GM03348 (cell line): ENCODE measurements at places on chromosomes 4 and X.
A peak's percentile ranks its signal among the peaks of the same experiment; 100 is the strongest.

- no peak for DNase-seq
Observed at GRCh38 chr4:134533068-134533467, 331.5 kb upstream of the PABPC4L start.

DNA sequence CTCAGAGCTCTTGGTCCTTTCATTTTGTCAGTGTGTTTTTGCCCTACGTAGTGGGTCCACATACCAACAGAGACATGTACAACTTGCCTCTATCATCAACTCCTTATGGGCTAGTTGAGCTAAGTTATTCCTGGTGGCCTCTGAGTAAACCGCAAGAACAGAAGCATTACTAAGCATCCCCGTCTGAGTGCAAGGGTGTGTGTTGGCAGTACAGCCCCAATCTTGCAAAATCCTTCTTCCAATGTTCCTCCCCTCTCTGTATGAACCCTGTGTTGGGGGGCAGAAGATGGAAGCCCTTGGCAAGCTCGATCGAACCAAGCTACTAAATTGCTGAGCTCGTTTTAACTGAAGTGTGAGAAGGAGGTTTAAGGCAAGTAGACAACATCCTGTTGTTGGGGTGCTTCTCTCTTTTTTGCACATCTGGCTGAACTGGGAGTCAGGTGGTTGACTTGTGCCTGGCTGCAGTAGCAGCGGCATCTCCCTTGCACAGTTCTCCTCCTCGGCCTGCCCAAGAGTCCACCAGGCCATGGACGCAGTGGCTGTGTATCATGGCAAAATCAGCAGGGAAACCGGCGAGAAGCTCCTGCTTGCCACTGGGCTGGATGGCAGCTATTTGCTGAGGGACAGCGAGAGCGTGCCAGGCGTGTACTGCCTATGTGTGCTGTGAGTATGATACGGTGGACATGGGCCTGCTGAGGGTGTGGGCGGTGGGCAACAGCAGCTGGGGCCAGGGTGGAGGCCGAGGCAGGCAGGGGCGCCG, at the start of gene SH2D1A:
TSS of gene SH2D1A (plus strand) at position 447 of the 760 bp plus-strand sequence. CDS start at position 527, 80 bp downstream.
- no peak for DNase-seq

GRCh38 chr4:85708468-85708867, 233.5 kb downstream of the ARHGAP24 start:
- DNase-seq, result no peak

GRCh38 chr4:122431351-122431750, 25.2 kb downstream of the IL2 start:
- DNase-seq, result no peak

DNA sequence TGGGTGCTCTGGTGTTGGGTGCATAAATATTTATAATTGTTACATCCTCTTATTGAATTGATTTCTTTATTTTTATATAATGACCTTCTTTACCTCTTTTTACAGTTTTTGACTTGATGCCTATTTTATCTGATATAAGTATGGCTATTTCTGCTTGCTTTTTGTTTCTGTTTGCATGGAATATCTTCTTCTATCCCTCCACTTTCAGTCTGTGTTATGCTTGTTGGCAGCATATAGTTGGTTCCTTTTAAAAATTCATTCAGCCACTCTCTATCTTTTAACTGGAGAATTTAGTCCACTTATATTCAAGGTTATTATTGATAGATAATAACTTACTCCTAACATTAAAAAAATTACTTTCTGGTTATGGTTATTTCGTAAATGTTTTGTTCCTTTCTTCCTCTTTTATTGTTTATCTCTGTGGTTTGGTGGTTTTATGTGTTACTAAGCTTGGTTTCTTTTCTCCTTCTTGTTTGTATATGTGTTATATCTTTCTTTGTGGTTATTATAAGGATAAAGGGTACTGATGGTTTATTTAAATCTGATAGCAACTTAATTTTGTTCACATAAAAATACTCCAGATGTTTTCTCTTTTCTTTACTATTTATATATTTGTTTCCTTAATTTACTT, 69.5 kb downstream of the IL15 start:
- DNase-seq, result no peak

- no peak for DNase-seq
Observed at GRCh38 chrX:110051559-110051958, 48.6 kb downstream of the TMEM164 start.

GRCh38 chrX:106894978-106895452, 8.1 kb downstream of the RIPPLY1 start:
- peak; percentile 47 for DNase-seq

DNA sequence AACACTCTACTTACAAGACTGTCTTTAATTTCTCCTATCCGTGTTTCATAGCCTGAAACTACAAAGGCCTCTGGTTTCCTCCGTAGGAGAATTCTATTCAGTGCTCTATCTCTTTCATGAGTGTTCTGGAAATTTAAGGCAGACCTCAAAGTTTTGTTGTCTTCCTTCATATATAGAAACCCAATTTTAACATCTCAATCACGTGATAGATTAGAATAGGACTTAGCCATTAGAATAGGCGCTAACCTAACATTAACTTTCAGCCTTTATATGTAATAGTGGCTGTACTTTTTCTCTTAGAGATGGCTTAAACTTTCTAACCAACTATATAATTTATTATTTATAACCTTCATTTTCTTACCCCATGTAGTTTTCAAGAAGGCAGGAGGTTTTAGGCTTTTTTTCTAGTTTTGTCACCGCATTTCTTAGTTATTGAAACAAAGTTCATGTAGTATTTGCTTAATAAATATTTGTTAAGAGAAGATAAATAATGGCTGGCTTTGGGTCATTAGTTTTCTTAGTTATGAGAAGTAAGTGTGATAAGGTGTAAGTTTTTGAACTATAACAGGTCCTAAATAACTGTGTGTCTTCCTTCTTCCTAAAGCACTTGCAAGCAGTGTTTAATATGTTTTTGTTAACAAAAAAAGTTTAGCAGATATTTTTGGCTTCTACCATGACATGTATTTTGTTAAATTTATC, 1504.6 kb upstream of the ADGRL3 start:
- DNase-seq, result no peak

DNA sequence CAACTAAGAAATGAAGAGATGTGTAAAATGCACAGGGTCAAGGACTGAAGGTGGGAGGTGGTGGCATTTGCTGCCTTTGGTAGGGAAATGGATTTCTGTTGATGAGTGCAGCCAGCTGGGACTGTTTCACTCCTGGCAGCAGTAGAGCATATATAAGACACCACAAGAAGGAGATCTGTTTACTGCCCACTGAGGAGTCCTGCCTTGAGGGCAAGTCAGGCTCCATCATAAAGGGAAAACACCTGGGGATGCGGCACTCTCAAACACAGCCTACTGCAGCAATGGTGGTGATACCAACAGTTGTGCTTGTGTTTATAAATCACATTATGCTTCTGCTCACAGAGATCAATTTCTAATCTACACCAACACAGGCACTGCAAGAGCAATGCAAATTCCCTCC, 222.1 kb downstream of the TACR3 start:
- no peak for DNase-seq

DNA sequence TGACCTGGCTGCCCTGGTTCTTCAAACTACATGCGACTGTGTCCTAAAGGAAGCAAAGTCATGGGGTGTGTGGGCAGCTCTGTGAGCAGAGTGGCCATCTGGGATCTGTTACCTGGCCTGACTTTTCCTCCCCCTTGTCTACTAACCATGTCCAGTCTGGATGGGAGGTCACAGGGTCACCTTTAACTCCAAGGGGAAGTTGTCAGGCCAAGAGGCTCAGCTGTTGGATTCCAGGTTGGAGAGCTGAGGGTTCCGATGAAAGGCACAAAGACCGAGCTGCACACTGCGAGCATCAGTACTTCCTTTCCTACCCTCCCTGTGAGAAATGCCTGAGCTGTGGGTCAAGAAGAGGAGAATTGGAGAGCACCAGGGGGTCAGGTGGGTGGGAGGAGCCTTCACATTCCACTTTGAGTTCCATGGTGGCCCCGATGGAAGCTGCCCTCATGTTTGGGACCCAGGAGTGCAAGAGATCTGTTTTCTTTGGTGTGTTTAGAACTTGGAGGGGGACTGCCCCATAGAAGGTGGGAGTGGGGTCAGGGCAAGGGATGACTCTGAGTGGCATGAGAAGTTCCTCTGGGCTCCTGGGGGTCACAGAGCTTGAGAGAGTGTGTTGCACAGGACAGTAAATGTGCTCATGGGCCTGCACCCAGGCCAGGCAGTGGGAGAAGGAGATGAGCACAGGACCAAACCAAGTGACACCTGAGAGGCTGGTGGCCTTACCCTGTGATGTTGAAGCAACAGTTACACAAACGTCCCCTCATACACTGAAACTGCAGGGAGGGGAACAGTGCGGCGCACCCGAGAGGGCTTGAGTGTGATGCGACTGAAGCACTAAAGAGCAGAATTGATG, 36.2 kb downstream of the RGS12 start:
- DNase-seq, result no peak

DNA sequence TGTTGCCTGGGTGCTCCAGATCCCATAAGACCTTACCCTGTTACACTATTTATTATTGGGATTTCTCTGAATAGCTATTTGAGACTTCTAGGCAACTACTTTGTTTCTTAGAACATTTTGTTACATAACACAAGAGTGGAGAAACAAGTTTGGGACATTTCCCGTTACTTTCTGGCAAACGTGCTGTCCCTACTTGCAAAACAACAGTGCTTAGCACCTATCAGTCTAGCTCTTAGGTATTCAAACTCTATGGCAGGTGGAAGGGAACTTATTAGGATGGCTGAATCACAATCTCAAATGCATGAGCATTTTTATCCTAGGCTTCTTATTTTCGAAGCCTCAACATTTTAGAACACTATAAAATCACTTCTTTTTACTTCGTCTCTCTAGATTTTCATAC, 613.6 kb downstream of the DMD start:
- DNase-seq, result no peak

GRCh38 chr4:95728145-95728544, 111.7 kb upstream of the PDHA2 start:
- no peak for DNase-seq

GRCh38 chr4:153023692-153024394, 87.7 kb downstream of the FHDC1 start:
- no peak for DNase-seq

DNA sequence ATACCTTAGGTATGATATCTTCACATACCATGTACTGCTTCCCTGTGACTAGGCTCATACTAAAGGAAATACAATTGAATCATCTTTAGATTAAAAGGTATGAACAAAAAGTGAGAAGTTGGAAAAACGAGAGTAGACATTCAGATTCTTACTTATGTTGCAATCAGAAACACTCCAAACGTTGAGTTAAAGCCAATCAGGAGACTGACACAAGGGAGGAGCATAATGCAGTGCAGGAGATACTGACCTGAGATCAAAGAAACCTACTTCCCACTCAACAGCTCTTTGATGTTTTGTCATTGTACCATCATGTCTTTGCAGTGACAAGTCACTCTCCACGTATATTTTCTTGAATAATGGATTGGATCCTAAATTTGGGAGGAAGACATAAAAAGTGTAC, 8.9 kb upstream of the PCDH18 start:
- no peak for DNase-seq

DNA sequence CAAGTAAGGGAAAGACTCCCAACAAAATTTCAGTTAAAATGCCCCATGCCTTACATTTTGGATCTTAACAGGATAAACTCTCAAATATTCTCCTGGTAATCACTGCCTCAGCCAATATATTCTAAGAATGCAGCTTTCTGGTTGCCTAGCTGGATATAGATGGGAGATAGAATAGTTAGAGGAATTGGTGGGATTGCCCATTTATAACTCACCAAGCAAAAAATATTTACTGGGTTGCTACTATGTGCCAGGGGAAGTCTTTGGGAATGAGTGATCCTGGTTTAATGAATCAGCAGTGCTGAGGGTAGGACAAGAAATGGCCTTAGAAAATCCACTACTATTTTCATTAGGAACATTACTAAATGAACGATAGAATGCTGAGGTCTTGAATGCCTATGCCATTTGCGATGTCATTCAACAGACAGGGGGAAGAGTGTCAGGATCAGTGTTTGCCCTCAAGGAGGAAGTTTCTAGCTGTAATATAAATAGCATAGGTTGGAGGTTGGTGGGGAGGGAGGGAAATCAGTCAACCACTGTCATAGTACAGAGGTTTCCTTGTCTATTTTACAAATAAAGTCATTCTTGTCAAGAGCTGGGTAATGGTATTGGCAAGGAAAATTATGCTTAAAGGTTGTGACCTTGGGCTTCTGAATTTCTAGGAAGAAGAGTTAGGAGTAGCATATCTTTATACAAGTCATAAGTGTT, 63.5 kb downstream of the ENOPH1 start:
- DNase-seq, result peak; percentile 31

- no peak for DNase-seq
Observed at GRCh38 chrX:21741364-21741763, 16.6 kb downstream of the SMPX start.

GRCh38 chr4:80128941-80129340, 55.9 kb upstream of the ANTXR2 start:
- DNase-seq, result no peak

GRCh38 chr4:109014593-109015412, 251.9 kb upstream of the ETNPPL start:
- no peak for DNase-seq

DNA sequence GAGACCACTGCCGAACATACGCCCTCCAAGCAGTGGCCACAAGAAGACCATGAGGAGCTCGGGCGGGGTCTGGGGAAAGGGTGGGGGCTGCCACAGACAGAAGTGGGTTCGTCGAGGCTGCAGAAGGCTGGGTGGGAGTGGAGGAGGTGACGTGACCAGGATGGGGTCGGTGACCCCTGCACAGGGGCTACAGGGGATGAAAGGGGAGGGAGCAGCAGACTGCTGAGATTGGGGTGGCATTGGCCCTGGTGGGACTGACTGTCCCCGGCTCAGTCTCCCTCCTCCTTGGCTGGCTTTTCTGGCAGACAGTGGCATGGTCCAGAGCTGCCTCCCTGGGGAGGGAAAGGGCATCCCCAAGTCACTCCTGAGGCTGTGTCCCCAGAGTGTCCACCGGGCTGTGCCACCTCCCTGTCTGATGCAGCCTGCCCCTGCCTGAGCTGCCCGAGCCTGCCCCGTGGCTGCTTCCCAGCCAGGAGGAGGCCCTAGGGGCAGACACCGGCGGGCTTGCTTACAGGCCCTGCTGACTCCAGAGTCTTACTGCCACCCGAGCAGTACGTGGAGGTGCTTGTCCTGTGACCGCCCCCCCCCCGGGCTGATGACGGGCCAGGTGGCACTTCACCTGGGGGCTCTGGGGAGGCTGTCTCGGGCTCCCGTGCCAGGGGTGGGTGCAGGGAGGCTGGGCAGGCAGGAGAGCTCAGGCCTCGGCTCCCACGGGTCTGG, 7.2 kb downstream of the SH3BP2 start:
- no peak for DNase-seq

GRCh38 chrX:153736871-153737441, 12.3 kb downstream of the ABCD1 start:
- no peak for DNase-seq

- DNase-seq, result no peak
Observed at GRCh38 chr4:6047130-6047673, 29.0 kb upstream of the C4orf50 start.

GRCh38 chr4:74632634-74633033, 161.7 kb downstream of the BTC start:
- DNase-seq, result peak; percentile 48

- no peak for DNase-seq
Observed at GRCh38 chr4:168755598-168756477, 254.2 kb downstream of the CBR4 start.

- DNase-seq, result no peak
Observed at GRCh38 chrX:17977696-17978095, 116.6 kb upstream of the RAI2 start.
